Breast epithelium (tissue), 4 donors: ENCODE measurements at places on chromosomes 3 and 15. TPM values are rescaled to one million over a fixed set of nuclear protein-coding genes. Genes with fewer than 3 reads are reported as not detected.

Gene TGM4
- 0.16 TPM for total RNA-seq

Gene LRRC31
- total RNA-seq = not detected

Gene UTS2B
- total RNA-seq = 0.15 TPM

Gene MAGEL2
- 0.16 TPM for total RNA-seq

Gene PTPN23
- total RNA-seq = 18.4 TPM

Gene CPNE9
- not detected for total RNA-seq

Gene PLA2G4D
- not detected for total RNA-seq

Gene TMIE
- not detected for total RNA-seq

Gene MST1
- total RNA-seq = 23.6 TPM

Gene EIF5A2
- 7.4 TPM for total RNA-seq

Gene SLC38A3
- 2.5 TPM for total RNA-seq

Gene A4GNT
- not detected for total RNA-seq

Gene C2CD4A
- not detected for total RNA-seq

Gene STXBP5L
- total RNA-seq = 0.29 TPM

Gene SLITRK3
- not detected for total RNA-seq
